ENCODE measurements at places on chromosomes 1 and 21.

- H3K36me3 ChIP-seq, result no peaks in the 10 kb centered on the region
- no peak overlapping the region for H3K4me3 ChIP-seq
- no peak for DNase-seq
- H3K27me3 ChIP-seq, result no peaks in the 10 kb centered on the region
Measured at GRCh38 chr1:57500136-57500830, 76.4 kb upstream of the DAB1 start.

GRCh38 chr1:173581383-173582079, 21.3 kb downstream of the SLC9C2 start:
- DNase-seq, result no peak
- H3K27me3 ChIP-seq, result no peaks in the 10 kb centered on the region
- H3K4me1 ChIP-seq, result peaks cover 7% of the 10 kb centered on the region
- H3K27ac ChIP-seq, result no peak overlapping the region

- H3K4me3 ChIP-seq, result no peak overlapping the region
- no peak overlapping the region for H3K27ac ChIP-seq
- DNase-seq, result peak; percentile 89
- peaks cover 9% of the 10 kb centered on the region for H3K4me1 ChIP-seq
- no peaks in the 10 kb centered on the region for H3K27me3 ChIP-seq
Measured at GRCh38 chr1:30782361-30783255, 25.0 kb upstream of the LAPTM5 start.

- H3K27me3 ChIP-seq, result no peaks in the 10 kb centered on the region
- H3K4me1 ChIP-seq, result peaks cover 36% of the 10 kb centered on the region
- H3K36me3 ChIP-seq, result no peaks in the 10 kb centered on the region
- no peak for DNase-seq
- no peak overlapping the region for H3K27ac ChIP-seq
- H3K4me3 ChIP-seq, result no peak overlapping the region
Measured at GRCh38 chr21:42666023-42666747, 12.8 kb downstream of the PDE9A start.

DNA sequence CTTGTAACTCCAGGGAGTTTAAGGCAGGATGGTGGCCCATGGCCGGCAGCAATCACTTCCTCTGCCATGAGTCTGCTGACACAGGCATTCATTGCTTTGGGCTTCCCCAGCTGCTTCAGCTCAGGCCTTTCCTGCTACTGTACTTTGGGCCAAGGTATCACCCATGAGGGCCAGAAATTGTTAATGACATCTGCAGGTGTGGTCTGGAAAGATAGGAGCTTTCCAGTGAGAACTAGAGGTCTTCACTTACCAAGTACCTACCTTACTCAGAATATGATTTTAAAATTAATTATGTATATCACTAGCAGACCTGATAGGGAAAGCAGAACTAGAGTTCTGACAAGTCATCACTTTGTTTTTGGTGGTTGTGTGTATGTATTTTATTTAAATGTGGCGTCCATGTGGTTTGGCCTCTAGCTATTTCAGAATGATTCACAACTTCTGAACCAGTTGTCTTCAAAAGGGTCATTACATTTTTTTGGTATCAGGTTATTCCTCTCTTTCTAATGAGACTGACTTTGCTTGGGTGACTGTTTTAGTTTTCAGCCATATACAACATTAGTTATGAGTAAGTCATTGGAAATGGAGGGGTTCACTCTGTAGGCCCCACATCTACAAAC, 2.7 kb downstream of the RGL1 start:
- H3K36me3 ChIP-seq, result no peaks in the 10 kb centered on the region
- H3K4me3 ChIP-seq, result peak overlapping the region; percentile 12
- DNase-seq, result no peak
- H3K4me1 ChIP-seq, result peaks cover 66% of the 10 kb centered on the region
- H3K27ac ChIP-seq, result peak overlapping the region; percentile 59
- H3K27me3 ChIP-seq, result no peaks in the 10 kb centered on the region

- no peaks in the 10 kb centered on the region for H3K27me3 ChIP-seq
- H3K27ac ChIP-seq, result no peak overlapping the region
- H3K36me3 ChIP-seq, result no peaks in the 10 kb centered on the region
- H3K4me3 ChIP-seq, result no peak overlapping the region
- H3K4me1 ChIP-seq, result no peaks in the 10 kb centered on the region
Measured at GRCh38 chr1:69321311-69321710, 246.4 kb upstream of the LRRC7 start.

- H3K27ac ChIP-seq, result no peak overlapping the region
- no peaks in the 10 kb centered on the region for H3K36me3 ChIP-seq
- no peak overlapping the region for H3K4me3 ChIP-seq
- no peak for DNase-seq
- no peaks in the 10 kb centered on the region for H3K27me3 ChIP-seq
Measured at GRCh38 chr1:61618193-61618592, 106.7 kb downstream of the TM2D1 start.

DNA sequence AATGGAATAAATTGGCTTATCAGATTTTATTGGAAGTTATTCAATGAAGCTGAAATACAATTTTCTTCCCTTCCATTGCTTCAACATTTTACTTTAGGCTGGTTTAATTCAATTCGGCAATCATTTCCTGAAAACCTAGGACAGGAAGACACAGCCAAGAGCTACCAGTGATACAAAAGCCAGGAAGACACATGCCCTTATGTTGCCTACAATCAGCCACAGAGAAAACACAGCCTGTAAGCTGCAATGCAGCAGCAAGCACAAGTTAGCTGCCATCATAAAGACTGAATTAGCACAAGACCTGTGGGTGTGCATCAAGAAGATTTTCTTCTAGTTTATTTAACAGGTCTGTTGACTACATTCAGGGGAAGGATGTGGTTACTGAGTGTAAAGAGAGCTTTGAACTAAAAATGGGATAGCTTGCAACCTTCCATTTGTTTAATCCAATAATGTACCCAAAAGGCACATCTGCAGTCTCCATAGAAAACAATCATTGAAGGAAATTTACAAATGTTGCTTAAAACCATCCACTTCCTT, 193.8 kb downstream of the KCNH1 start:
- H3K36me3 ChIP-seq, result no peaks in the 10 kb centered on the region
- H3K27me3 ChIP-seq, result no peaks in the 10 kb centered on the region
- H3K4me3 ChIP-seq, result no peak overlapping the region
- no peak for DNase-seq
- H3K27ac ChIP-seq, result no peak overlapping the region

- H3K27me3 ChIP-seq, result no peaks in the 10 kb centered on the region
- H3K36me3 ChIP-seq, result no peaks in the 10 kb centered on the region
- no peak for DNase-seq
- peak overlapping the region; percentile 84 for H3K4me3 ChIP-seq
- H3K4me1 ChIP-seq, result peaks cover 62% of the 10 kb centered on the region
- H3K27ac ChIP-seq, result no peak overlapping the region
Measured at GRCh38 chr1:184388319-184388889, 1.6 kb downstream of the C1orf21 start.

GRCh38 chr1:221841983-221842335, 100.1 kb upstream of the DUSP10 start:
- H3K4me3 ChIP-seq, result no peak overlapping the region
- no peak for DNase-seq
- no peaks in the 10 kb centered on the region for H3K36me3 ChIP-seq

DNA sequence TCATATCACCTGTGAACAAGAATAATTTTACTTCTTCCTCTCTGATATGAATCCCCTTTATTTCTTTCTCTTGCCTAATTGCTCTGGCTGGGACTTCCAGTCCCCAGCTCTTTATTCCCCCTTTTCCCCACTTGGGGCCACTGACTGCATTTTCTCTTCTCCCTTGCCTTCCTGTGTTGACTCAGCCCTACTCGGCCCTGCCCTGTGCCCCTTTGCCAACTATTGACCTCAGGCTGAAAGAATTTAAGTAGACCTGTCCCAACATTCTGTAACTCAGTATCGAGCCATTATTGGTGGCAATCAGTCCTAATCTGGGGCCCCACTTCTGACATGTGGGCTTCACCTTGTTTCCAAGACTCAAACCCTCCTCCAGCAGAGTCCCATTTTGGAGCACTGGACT, 60.6 kb upstream of the STUM start:
- no peak overlapping the region for H3K4me3 ChIP-seq
- H3K27ac ChIP-seq, result no peak overlapping the region
- no peaks in the 10 kb centered on the region for H3K27me3 ChIP-seq
- no peaks in the 10 kb centered on the region for H3K36me3 ChIP-seq
- H3K4me1 ChIP-seq, result peaks cover 4% of the 10 kb centered on the region
- no peak for DNase-seq

- no peak for DNase-seq
- H3K27ac ChIP-seq, result no peak overlapping the region
- H3K36me3 ChIP-seq, result no peaks in the 10 kb centered on the region
- no peaks in the 10 kb centered on the region for H3K4me1 ChIP-seq
Measured at GRCh38 chr21:26443867-26444266, 129.2 kb downstream of the CYYR1 start.

DNA sequence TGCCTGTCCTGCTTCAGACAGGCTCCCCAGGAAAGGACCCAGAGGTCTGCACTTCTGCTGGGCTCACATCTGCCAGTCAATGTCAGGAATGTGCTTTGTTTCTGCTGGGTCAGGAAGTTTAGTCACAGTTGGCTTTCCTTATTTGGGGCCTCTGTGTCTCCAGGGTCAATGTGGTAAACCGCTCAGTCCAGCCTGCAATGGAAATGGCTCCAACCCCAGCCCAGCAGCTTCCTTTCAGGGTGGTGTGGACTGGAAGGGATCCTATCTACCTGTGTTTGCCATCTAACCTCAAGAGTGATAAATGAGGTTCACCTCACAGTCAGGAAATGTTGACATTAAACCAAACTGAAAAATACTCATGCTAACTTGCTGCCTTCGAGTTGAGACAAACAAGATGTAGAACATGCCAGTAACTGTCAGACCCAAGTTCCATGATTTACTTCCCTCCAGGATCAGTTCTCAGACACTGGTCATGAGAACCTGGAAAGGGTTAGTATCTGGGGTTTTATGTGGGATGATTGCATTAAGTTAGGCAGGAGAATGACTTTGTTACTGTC, 20.3 kb downstream of the ENO1 start:
- no peaks in the 10 kb centered on the region for H3K4me1 ChIP-seq
- H3K36me3 ChIP-seq, result peaks cover 20% of the 10 kb centered on the region
- no peak overlapping the region for H3K27ac ChIP-seq
- no peak for DNase-seq
- H3K27me3 ChIP-seq, result no peaks in the 10 kb centered on the region

GRCh38 chr1:234154320-234155251, 218.7 kb upstream of the COA6 start:
- no peaks in the 10 kb centered on the region for H3K27me3 ChIP-seq
- peak; percentile 84 for DNase-seq
- H3K36me3 ChIP-seq, result no peaks in the 10 kb centered on the region
- H3K27ac ChIP-seq, result no peak overlapping the region

GRCh38 chr1:182627622-182628021, 23.4 kb upstream of the RGS16 start:
- no peak overlapping the region for H3K27ac ChIP-seq
- DNase-seq, result no peak
- no peaks in the 10 kb centered on the region for H3K36me3 ChIP-seq

- H3K4me3 ChIP-seq, result no peak overlapping the region
- no peaks in the 10 kb centered on the region for H3K36me3 ChIP-seq
- H3K4me1 ChIP-seq, result peaks cover 23% of the 10 kb centered on the region
- no peak for DNase-seq
Measured at GRCh38 chr1:183840140-183840539, 35.2 kb downstream of the RGL1 start.

DNA sequence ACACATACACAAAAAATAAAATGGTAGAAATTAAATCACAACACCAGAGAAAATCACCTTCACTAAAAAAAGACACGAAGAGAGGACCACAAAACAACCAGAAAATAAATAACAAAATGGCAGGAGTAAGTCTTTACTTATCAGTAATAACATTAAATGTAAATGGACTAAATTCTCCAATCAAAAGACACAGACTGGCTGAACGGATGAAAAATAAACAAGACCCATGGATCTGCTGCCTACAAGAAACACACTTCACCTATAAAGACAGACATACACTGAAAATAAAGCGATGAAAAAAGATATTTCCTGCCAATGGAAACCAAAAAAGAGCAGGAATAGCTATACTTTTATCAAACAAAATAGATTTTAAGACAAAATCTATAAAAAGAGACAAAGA, 73.6 kb downstream of the ZZZ3 start:
- no peak for DNase-seq
- no peaks in the 10 kb centered on the region for H3K27me3 ChIP-seq
- peaks cover 9% of the 10 kb centered on the region for H3K36me3 ChIP-seq

DNA sequence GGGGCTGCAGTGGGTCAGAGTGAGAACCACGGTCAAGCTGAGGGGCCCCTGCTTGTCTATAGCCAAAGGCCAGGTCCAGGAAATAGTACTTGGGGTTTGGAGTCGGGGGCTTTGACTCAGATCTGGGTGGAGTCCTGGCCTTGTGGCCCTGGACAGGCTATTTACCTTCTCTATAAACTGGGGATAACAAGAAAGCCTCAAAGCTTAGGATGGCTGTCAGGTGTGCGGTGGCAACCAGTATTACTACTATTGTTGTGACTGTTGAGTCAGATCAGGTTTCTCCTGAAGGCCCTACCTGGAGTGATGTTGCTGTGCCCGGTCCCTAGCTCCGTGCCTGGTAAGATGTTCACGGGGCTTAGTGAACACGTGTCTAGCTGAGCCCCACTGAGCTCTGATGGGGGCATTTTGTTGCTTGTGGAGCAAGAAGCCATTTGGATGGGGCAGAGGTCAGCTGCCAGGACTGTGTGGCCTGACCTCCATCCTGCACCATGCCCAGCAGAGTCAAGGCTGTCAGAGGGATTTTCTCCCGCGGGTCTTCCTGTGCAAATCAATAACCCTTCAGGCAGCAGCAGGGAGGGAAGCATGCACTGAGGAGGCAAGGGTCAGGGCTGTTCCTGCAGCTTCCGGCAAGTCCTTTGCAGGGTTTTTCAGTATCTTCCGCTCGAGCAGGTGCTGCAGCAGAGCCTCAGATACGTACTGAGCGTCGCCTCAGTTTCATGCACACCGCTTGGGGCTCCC, 170.3 kb downstream of the CAMTA1 start:
- no peaks in the 10 kb centered on the region for H3K27me3 ChIP-seq
- no peak for DNase-seq
- H3K4me3 ChIP-seq, result no peak overlapping the region
- peaks cover 27% of the 10 kb centered on the region for H3K4me1 ChIP-seq
- H3K27ac ChIP-seq, result no peak overlapping the region

GRCh38 chr1:25245809-25246599, 1.2 kb downstream of the RSRP1 start:
- H3K36me3 ChIP-seq, result peaks cover 12% of the 10 kb centered on the region
- peak; percentile 31 for DNase-seq

- H3K4me3 ChIP-seq, result no peak overlapping the region
- H3K36me3 ChIP-seq, result no peaks in the 10 kb centered on the region
- no peak overlapping the region for H3K27ac ChIP-seq
- H3K27me3 ChIP-seq, result no peaks in the 10 kb centered on the region
Measured at GRCh38 chr1:236619398-236619797, 15.1 kb upstream of the HEATR1 start.
